Choroid plexus epithelial cell (primary cell): ENCODE measurements at places on chromosomes 2 and 18.

DNA sequence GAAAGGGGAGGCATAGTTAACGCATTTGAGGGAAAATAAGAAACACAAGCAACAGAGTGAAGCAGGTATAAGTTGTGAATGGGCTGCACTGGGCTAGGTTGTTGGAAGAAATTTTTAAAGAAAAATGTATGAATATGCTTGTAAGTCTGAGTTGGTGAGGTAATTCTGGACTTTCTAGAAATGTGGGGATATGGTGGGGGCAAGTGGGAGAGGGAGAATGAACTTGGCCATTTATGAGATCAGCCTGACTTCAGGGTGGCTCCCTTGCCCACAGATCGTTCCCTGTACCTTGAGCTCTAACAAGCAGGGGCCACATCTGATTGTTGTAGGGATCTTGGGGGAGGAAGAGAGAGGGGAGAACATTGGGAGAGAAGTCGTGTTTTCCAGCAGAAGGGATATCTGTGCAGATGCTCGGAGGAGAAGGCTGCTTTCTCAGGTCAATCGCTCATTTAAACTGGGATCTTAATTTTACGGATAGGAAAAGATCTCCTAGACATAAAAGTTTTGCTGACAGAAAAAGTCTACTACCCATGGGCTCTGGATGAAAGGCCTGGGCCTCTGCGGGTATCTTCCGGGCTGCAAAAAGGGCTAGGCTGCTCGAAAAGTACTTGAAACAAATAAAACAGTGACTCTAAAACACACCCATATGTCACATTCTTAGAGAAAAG lies 42.5 kb upstream of the FZD5 start:
- DNase-seq: no peak

DNA sequence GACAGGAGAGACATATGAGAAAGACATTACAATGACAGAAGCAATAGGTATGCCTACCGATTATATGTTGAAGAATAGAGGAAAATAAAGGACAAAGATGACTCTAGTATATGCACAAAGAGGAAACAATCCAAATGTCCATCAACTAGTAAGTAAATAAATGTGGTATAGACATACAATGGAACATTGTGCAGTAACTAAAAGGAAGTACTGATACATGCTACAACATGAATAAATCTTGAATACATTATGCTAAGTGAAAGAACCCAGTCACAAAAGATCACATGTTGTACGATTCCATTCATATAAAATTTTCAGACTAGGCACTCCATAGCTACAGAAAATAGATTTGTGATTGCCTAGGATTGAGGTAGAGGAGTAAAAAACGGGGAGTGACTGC lies 28.5 kb upstream of the PGAP1 start:
- DNase-seq: no peak

DNA sequence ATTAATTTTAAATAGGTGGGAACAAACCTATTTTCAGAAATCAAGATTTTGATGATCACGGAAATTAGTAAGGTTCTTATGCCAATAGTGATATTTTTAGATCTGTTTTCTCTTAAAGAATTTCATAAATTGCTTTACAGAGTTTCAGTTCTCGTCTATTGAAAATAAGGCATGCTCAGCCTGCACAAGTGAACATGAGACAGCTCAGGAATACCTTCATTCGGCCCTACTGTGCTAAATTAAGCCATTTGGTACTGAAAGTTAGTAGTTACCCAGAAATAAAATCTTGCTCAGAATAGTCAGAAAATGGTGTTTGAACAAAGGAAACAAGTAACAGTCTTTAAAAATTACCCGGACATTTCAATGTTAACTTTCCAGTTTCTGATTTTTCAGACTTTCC lies 60.4 kb downstream of the DLGAP1 start:
- no peak for DNase-seq

GRCh38 chr2:42110641-42111322 lies 58.4 kb upstream of the EML4 start:
- DNase-seq: peak; percentile 76

- no peak for DNase-seq
Measured at GRCh38 chr2:218397463-218397819, 2.2 kb upstream of the CTDSP1 start.

DNA sequence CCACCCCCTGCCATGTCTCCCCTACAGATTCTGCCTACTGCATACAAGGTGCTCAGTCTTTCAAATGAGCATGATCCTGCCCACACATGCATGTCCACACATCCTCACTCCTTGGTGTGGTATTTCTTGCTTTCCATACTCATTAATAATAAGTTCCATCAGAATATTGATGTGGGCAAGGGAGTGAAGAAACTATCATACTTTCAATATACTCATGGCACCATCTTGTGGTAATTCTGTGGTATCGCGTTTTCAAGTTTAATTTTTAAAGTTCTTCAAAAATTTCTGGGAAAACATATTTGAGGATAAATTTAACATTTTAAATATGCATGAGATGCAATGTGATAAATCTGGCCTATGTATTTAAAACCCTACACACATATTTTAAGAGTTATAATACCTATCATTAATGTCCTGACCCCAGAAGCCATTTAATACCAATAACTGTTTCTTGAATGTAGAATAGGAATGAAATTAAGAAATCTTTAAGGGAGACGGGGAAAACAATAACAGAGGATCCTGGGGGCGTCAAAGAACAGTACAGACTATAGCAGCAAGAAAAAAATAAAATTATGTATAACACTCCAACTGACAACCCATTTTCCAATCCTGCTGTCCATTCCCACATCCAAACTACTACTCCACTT lies 110.1 kb downstream of the ZNF385B start:
- peak; percentile 65 for DNase-seq

- no peak for DNase-seq
Measured at GRCh38 chr2:162073888-162074631, at the start of gene DPP4. Gene DPP4, minus strand, starts transcription at chr2:162074215. Its CDS starts 234 bp downstream, at chr2:162073981.

DNA sequence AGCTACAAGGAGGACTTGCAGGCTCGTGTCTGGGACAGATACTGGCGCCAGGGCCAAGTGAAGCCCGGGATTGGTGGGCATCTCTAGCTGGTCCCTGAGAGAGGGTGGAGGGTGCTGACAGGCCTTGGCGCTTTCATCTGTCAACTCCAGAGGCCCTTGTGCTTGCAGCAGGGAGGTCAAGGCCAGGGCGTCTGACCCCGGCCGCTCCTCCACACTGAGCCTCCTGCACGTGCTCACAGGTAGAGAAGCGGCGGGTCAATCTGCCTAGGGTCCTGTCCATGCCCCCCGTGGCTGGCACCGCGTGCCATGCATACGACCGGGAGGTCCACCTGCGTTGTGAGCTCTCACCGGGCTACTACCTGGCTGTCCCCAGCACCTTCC lies 9.5 kb downstream of the CAPN10 start:
- no peak for DNase-seq

DNA sequence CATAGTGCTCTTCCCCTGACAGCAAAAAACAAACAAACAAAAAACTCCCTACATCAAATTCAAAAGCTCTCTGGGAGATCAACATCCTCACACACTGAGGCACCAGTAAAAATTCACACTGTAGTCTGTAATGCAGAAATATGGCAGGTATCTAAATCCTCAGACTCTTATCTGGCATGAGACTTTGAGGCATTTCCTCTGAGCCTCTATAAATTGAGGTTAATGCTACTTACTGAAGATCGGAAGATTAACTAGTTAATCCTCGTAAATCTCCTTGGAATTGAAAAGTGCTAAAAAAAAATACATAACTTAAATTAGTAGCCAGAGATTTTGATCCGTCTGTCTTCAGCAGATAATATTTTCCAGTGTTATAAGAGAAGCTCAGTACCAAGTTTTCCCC lies 65.0 kb downstream of the AP1S3 start:
- DNase-seq: peak; percentile 16

DNA sequence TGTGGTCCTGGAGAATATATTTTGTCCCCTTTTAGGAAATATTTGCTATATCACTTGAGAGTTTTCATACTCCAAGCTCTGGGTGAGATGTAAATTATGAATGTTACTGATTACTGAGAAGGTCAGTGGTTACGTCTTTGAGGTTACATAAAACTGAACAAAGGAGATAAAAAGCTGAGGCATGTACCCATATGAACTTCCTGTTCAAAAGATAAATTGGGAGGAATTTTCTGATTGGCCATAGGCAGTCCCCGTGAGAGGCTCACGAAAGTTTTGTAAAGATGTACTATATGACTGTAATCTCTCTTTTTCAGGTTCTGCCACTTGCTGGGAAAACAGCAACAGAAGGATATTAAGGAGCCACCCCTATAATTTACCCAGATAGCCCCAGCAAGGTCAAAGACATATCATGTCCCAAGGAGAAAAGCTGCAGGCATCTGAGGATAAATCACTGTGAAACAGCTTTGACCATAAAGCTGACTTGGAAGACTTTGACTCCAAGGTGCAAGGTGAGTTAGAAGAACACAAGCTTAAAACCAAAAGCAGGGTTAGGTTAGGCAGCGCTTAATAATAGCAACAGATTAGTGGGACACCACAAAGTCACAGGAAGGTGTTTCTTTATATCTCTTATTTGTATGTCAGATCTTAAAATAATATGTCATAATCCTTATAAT lies 90.4 kb downstream of the OSBPL6 start:
- DNase-seq: no peak

DNA sequence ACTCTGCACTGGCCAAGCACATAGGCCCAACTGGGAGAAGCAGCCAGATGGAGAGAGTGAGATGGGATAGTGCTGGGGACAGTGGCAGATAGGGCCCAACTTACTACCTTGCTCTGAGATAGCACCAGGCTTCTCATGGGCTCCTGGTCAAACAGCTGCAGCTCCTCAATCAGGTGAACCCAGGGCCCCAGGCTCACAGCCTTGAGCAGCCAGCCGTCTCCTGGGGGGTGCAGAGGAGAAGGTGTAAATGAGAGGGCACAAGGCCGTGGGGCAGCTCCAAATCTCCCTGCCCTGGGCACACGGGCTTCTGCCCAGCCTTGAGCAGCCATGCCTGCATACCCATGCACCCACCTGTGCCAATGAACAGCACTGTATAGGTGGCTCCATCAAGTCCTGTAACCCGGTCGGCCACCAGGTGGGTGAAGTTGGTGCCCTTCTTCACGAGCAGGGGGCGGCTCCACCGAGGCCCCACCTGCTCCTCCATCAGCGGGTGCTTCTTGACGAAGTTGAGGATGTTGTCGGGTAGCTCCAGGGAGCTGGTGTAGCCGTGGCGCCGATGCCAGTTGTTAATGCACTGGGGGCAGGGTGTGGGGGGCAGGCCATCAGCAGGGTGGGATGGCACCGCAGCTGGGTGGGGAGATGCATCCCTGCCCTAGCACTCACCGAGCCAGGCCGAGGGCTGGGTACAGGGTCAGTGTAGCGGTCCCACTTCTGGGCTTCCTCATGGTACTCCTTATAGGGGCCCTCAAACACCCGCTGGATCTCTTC lies 5.9 kb upstream of the ANKRD39 start:
- no peak for DNase-seq

DNA sequence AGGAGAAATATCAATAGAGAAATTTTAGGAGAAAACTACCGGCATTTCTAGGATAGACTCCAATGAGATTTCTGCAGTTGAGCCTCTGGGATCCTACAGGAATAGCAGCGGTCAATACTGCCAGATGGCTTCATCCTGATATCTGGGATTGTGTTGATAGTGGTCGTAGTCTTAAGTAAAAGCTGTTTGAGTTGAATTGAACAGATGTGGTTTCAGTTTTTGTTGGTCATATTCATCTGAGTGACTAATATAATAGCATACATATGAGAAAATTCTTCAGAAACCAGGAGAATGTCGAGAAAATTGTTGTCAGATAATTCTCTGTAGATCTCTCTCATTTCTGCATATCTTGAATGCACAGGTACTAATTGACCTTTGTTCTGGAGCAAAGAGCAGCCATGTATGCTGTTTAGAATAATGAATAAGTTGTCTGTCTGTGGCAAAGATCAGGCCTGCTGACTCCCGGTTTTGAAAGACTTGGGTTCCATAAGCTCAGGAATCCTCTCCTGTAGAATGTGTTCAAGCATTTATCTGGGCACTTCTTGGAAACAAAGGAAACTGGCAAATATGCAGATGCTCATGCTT lies 288.1 kb downstream of the TMX3 start:
- no peak for DNase-seq

- no peak for DNase-seq
Measured at GRCh38 chr2:127674241-127675209, 805 bp downstream of the LIMS2 start.

GRCh38 chr18:25327584-25327983 lies 24.4 kb downstream of the ZNF521 start:
- DNase-seq: no peak

DNA sequence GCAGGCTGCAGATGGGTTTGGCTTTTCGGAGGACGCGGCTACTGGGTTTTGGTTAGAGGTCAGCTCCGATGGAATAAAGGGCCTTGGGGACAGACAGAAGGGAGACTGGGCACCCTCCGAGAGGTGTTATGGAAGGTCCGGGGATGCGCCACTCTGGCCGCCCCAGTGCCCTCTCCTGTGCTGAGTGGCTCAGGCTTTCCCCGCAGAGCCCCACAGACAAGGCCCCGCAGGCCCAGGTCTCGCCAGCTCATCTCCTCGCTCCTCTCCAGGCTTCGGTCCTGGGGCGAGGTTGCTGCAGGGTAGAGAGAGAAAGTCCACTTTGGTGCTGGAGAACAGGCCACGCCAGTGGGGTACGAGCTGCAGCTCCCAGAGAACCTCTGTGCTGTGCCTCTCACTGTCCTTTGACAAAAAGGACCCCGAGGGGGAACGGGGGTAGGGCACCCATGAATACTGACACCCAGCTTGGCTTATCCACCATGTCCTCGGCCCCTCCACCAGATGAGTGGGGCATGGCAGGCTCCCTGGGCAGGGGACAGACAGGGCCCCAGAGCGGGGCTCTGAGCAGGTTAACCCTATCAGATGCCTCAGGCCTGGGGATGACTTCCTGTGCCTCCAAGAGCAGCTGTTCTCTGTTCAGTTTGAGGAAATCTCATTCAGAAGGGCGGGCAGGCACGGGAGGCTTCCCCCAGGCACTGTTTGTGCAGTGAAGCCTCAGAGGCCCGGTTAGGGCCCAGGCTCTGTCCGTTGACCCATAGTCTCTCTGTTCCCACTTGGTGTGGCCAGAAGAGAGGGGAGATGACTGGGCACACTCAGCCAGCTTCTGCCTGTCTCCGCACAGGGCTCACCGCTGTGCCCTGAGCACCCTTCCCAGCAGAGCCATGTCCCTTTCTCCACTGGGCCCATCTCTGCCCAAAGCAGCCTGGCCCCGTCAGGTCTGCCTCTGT lies 15.7 kb upstream of the CNNM3 start:
- DNase-seq: no peak

GRCh38 chr2:179243046-179243445 lies 21.6 kb downstream of the SESTD1 start:
- DNase-seq: no peak

- DNase-seq: no peak
Measured at GRCh38 chr2:200741468-200742202, 70.1 kb upstream of the BZW1 start.

GRCh38 chr2:173064151-173064805 lies 11.4 kb upstream of the MAP3K20 start:
- DNase-seq: peak; percentile 71

GRCh38 chr2:51624995-51625394 lies 593.1 kb upstream of the NRXN1 start:
- DNase-seq: peak; percentile 67

- no peak for DNase-seq
Measured at GRCh38 chr2:226664140-226664539, 135.5 kb downstream of the IRS1 start.

DNA sequence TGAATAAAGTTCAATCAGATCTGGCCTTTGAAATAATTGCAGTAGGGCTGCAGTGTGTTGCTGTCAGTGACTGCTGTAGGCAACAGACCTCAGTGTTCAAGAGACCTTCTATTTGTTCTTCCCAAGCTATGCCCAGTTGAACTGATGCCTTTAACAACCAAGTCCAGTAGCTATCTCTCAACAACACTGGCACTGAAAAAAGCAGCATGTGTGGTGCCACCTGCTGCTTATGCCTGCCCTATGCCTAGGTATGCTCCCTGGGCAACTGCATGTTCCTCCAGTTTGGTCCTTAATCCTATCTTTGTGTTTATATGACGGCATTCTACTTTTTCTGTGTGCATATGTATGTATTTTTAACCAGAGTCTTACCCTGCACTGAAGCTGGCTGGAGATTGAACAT lies 523.9 kb upstream of the MEX3C start:
- no peak for DNase-seq
